ENCODE measurements at places on chromosomes 16 and 17.

- no peak for DNase-seq
These were observed 30.5 kb upstream of the SLC5A10 start for GRCh38 chr17:18921485-18921884.

- DNase-seq = no peak
These were observed 7.6 kb downstream of the CBFA2T3 start for GRCh38 chr16:88969361-88969831.

DNA sequence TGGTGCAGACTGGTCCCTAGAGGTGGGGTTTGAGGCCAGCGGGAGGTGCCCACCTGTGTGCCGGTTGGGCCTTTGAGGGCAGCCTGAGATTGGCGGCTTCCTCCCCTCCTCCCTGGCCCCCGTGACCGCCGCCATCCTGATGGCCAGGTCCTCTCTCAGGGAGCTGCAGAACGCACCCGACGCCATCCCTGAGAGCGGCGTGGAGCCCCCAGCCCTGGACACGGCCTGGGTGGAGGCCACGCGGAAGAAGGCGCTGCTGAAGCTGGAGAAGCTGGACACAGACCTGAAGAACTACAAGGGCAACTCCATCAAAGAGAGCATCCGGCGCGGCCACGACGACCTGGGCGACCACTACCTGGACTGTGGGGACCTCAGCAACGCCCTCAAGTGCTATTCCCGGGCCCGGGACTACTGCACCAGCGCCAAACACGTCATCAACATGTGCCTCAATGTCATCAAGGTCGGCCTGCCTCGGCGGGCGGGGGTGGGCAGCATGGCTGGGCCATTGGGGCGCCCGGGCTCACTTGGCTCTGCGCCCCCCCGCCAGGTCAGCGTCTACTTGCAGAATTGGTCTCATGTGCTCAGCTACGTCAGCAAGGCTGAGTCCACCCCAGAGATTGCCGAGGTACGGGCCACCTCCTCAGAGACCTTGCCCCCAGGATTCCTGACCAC lies 2.8 kb downstream of the GPS1 start:
- no peak for DNase-seq

DNA sequence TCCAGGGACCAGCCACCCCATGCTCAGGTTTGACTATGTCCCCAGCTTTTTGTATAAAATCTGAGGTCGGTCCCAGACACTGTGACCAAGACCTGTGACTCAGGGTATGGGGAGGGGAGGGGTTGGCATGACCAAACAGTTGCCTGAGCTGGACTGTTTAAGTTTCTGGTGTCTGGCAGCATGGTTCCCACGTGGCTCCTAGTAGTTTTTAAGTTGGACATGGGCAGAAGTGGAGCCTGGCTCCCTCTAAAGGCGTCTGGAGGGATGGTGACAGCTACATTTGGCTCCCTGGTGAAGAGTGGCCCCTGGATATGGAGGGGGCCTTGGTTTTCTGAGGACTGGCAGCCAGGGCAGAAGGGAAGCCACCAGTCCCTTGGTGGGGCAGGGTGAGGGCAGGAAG lies 7.9 kb downstream of the SMCR8 start:
- DNase-seq = no peak

DNA sequence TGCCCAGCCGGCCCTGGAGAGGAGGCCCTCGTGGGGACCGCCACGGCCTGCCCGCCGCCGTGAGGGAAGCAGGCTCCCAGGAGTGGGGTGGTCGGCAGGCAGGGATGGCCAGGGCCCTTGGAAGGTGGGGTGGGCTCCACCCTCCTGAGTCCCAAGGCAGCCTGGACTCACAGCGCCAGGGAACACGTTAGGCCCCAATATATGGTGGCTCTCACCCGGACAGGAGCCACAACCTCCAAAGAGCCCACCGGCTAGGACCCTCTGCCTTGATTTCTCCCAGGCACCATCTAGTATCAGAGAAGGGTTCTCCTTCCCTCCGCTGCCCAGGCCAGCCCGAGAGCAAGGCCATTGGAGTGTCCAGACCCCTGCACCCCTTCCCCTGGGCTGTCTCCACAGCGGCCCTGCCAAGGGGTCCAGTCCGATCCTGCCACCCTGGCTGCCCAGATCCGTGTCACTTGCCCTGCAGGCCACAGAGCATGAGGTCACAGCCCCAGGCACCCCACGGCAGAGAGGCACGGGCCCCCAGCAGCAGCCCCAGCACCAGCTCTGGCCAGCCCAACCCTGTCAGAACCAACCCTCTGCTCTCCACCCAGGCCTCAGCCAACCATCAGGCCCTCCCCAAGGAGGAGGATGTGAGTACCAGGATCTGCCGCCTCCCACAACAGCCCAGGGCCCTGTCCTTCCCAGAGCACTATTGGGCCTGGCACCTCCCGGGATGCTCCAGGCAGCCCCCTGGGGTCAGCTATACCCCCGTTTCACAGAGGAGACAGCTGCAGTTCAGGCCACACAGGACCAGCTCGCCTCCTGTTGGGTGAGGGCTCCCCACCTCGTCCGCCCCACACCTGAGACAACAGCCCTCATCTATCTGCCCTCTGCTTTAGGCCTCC lies 1.1 kb upstream of the AXIN1 start:
- DNase-seq = no peak

GRCh38 chr16:15521758-15522509 lies 87.5 kb downstream of the BMERB1 start:
- DNase-seq = no peak

DNA sequence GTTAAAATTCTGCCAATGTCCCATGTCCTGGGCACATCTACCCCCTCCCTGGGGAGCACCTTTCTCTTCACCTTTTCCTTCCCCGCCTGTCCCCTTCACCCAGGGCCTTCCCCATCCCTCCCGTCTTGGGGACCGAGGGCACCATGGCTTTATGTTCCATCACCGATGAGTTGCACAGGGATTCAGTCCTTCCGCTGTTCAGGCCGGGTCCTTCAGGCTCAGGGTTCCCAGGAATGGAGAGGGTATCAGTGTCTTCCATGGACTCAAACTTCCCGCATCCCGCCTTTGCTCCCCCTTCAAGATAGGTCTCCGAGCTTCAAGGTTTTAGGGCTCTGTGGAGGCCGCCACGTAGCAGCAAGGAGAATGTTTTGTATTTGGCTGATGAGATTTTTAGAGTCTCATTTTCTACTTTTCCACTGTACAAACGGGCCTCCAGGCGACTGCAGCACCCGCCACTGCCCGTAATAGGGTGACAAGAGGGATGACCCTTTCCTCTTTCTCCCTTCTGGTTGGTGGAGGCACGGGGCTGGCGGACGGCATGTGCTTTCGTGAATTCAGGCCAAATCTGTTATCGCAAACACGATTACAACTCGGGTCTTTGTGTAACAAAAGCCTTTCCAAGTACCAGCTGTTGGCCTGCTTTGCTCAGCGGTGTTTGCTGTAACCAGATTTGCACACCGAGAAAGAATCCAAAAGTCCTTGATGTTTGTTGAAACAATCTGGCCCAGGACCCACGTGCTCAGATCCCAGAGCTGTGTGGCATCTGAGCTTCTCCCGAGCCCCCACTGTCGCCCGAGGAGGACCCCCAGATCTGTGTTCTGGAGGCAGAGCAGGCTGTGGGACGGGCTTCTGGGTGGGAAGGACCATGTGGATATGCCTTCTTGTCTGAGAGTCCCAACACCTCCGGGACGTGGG lies 236.3 kb downstream of the SEC14L1 start:
- DNase-seq = no peak

DNA sequence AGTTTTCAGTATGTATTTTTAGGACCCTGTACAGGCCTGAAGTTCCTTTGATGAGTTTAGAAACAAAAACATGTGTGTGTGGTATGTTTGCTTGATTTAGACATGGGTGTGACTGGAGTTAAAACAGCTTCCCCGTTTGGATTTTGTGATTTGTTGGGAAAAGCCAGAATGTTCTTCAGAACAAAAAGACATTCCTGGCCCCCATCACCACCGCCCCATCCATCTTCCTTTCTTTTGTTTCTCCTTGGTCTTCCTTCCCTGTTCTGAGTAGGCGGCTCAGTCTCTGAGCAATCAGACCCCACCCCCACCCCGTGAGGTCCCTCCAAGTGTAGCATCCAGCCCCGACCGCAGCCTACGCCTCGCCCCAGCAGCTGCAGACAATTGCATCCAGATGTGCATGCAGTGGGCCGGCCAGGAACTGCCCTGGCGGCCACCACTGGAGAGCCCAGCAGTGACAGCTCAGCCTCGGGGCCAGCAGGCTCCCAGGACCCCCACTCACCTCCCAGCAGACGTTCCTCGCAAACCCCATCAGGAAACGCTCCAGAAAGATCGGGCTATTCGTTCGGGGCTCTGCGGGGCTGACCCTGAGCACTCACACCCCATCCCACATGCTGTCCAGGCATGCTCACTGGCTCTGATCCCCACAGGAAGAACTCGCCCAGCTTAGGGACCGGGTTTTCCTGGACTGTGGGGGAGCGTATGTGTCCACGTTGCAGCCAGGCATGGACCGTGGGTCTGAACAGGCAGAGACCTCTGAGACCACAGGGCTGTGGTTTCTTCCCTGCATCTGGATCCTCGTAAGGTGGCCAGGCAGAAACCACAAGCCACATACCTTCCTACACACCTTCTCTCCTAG lies 99.8 kb upstream of the CDH5 start:
- DNase-seq = no peak

- DNase-seq = no peak
These were observed 2.1 kb upstream of the MAF start for GRCh38 chr16:79602628-79603014.

- DNase-seq = no peak
These were observed 207.7 kb downstream of the HS3ST3A1 start for GRCh38 chr17:13393841-13394710.

- no peak for DNase-seq
These were observed 3.6 kb downstream of the GLP2R start for GRCh38 chr17:9829343-9829742.

DNA sequence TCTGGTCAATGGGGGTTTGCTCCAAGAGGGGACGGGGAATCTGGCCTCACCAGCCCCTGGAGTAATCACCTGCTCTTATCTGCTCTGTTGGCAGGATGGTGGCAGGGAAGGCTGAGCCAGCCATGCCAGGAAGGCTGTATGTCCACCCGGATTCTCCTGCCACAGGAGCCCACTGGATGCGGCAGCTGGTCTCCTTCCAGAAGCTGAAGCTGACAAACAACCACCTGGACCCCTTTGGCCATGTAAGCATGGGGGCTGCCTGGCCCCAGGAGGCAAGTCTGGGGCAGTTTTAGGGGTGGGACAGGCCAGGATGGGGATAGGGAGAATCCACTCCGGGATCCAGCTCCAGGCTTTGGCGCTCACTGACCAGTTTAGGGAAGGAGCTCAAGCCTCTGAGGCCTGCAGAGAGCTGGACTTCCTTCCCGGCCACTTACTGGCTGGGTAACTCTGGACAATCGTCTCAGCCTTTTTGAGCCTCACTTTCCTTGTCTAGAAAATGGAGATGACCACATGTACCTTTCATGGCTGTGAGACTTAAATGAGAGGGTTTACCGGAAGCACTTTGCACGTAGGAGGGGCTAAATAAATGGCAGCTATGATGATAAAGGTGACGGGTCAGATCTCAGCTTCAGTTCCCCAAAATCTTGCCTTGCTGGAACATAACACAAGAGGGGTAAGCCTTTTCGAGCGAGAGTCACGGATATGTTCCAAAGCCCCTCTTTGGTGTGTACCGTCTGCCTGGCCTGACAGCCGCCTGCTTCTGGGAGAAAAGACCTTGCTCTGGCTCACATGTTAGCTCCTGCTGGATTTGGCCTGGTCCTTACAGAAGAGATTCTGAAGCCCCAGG lies 15.4 kb downstream of the TBX4 start:
- DNase-seq = peak; percentile 79

DNA sequence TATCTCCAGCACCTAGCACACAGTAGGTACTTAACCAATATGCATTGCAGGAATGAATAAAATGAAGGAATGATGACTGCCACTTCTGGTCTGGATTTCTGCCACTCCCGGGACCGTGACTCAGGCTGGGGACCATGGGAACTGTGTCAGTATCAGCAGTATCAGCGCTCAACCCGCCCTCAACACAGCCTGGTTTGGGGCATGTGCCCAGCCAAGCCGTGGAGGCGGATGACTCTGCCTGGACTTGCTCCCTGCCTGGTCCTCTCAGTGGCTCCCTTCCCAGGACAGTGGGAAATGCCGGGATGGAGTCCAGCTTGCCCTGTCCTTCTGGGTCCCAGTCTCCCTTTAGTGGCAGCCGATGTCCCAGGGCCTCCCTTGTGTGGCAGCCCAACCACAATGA lies 55.1 kb downstream of the SRCIN1 start:
- DNase-seq = peak; percentile 89

DNA sequence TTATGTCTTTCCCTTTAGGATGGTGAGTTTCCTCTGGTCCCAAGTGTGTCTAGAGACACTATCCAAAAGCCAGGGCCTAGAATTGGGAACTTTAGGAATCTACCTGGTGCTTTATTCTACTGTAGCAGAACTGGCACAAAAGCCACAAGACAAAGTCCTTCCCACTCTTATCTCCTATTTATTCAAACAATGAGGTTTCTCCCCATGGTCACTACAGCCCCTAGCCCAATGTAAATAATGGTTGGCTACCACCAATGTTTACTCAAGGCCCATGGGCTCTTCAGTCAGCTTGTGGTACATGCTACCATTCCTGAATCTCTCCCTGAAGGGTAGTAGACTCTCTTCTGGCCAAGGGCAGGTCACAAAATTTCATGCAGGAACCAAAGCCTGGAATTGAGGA lies 789.4 kb upstream of the KIF2B start:
- no peak for DNase-seq

- DNase-seq = no peak
These were observed 25.4 kb downstream of the CRAMP1 start for GRCh38 chr16:1637526-1637925.

GRCh38 chr16:17424771-17425170 lies 46.0 kb downstream of the XYLT1 start:
- DNase-seq = no peak

- no peak for DNase-seq
These were observed 37.7 kb downstream of the LDHD start for GRCh38 chr16:75078886-75079285.

DNA sequence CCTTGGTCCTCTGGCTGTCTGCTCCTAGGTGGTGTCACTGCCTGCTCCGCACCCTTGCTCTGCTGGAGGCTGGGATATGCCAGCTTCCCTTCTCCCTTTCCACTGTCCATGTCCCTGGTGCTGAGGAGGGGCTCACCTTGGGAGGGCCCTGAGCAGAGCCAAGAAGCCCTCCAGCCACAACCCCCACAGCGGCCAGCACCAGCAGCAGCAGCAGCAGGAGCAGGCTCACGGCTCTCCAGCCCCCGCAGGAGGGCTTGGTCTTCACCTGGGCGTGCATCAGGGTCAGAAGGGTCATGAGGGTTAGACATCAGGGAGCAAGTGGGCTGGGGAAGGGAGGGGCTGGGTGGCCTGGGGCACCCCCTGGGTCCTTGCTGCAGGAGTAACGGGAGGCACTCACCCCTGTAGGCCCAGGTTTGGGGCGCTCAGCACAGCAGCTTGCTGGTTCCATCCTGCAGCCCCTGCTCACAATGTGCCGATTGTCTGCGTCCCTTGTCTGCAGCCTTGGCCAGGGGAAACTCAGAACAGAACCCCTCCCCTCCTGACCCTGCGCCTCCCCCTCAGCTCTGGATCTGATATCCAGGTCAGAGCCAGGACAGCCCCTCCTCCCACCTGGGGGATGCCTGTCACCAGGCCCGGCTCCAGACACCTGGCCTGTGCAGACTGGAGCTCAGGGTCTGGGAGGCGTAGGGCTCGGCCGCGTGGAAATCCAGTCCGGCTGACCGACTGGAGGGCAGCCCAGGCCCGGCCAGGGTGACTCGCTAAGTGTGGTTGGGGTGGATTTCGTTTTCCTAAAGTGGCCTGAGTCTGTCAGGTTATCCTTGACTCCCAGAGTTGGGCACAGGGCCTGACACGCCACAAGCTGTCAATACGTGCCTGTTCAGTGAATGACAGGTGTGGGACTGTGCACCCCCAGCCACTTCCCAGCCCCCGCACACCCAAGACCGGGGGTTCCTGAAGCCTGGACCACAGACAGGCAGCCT lies at the start of gene BRICD5:
TSS of gene BRICD5 (minus strand) at position 478 of the 980 bp plus-strand sequence. CDS start at position 448, 30 bp downstream.
- no peak for DNase-seq
